ENCODE measurements at places on chromosomes 13 and 19. TPM values are rescaled to one million over a fixed set of nuclear protein-coding genes. Genes with fewer than 3 reads are reported as not detected.

DNA sequence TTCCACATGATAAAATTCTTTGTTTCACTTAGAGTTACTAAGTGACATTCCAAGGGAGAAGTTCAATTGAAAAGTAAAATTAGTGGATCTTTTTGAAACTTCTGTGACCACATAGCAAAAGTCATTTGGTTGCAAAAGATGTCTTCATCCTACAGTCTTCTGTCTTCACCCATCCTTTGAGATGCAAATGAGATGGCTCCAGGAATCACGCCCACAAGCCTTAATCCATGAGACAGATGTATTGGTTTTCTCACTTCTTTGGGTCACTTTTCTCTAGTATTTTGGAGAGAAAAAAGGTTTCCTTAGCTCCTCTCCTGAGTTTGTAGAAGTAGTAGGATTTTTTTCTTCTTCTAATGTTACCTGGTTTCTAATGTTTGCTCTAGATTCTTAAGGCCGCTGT lies 259.5 kb upstream of the SLC10A2 start:
- DNase-seq: no peak
- no peak overlapping the region for H3K27ac ChIP-seq
- no peaks in the 10 kb centered on the region for H3K36me3 ChIP-seq
- H3K4me3 ChIP-seq: no peak overlapping the region
- no peaks in the 10 kb centered on the region for H3K27me3 ChIP-seq

GRCh38 chr19:1068009-1069001 lies 1.3 kb downstream of the ARHGAP45 start:
- no peaks in the 10 kb centered on the region for H3K27me3 ChIP-seq
- peak overlapping the region; percentile 91 for H3K4me3 ChIP-seq
- peak; percentile 86 for DNase-seq
- peak overlapping the region; percentile 95 for H3K27ac ChIP-seq
- H3K36me3 ChIP-seq: peaks cover 43% of the 10 kb centered on the region

- H3K4me3 ChIP-seq: no peak overlapping the region
- H3K27me3 ChIP-seq: no peaks in the 10 kb centered on the region
- DNase-seq: no peak
- H3K27ac ChIP-seq: no peak overlapping the region
- peaks cover 35% of the 10 kb centered on the region for H3K36me3 ChIP-seq
These were observed 3.6 kb downstream of the MAU2 start for GRCh38 chr19:19324059-19324770.

CPT1C gene
- 1.3 TPM for total RNA-seq

KCNN4 gene
- 31.9 TPM for total RNA-seq

PSG6 gene
- total RNA-seq: not detected

OR10H1 gene
- total RNA-seq: not detected

GZMM gene
- total RNA-seq: 44.5 TPM

Measured in activated CD4-positive, alpha-beta T cell treated with anti-CD3 and anti-CD28 coated beads, Interleukin-2, amount 10 ng/mL, durations not matched to agents 7 days and 5 days (primary cell).